Calu3 (cell line): ENCODE measurements at places on chromosomes 12 and 14. TPM values are rescaled to one million over a fixed set of nuclear protein-coding genes. Genes with fewer than 3 reads are reported as not detected.

WBP11 gene
- 75.9 and 97.4 TPM in 2 replicates for total RNA-seq

MIS18BP1 gene
- total RNA-seq = 37.7 and 47.4 TPM in 2 replicates

CELA1 gene
- not detected in 2 replicates for total RNA-seq

C12orf60 gene
- total RNA-seq = 0.95 and 1.2 TPM in 2 replicates

OR4E2 gene
- total RNA-seq = not detected in 2 replicates

CAPS2 gene
- total RNA-seq = 11.8 and 12.1 TPM in 2 replicates

P3H3 gene
- 0.45 and 0.56 TPM in 2 replicates for total RNA-seq

KRT77 gene
- total RNA-seq = not detected in 2 replicates

MDGA2 gene
- total RNA-seq = not detected in 2 replicates

TUNAR gene
- not detected in 2 replicates for total RNA-seq

KIF5A gene
- 0.10 TPM in 1 of 2 replicates, not detected in the other for total RNA-seq

OTOGL gene
- 0.05 and 0.09 TPM in 2 replicates for total RNA-seq

CCDC198 gene
- 58.7 and 81.3 TPM in 2 replicates for total RNA-seq

TEX52 gene
- not detected in 2 replicates for total RNA-seq

TTC6 gene
- total RNA-seq = 13.4 and 13.8 TPM in 2 replicates

IL25 gene
- total RNA-seq = not detected in 2 replicates

MIP gene
- total RNA-seq = not detected in 2 replicates

NKX2-1 gene
- total RNA-seq = not detected in 2 replicates

AICDA gene
- total RNA-seq = not detected in 2 replicates

FAM234B gene
- total RNA-seq = 2.7 and 3.6 TPM in 2 replicates

CFL2 gene
- total RNA-seq = 18.6 and 24.4 TPM in 2 replicates

RCOR1 gene
- 27.2 and 28.6 TPM in 2 replicates for total RNA-seq

NR1H4 gene
- total RNA-seq = 5.2 and 9.6 TPM in 2 replicates

POTEM gene
- total RNA-seq = not detected in 2 replicates

GZMB gene
- total RNA-seq = not detected in 2 replicates

PRPH gene
- total RNA-seq = not detected in 2 replicates

OR6C2 gene
- not detected in 2 replicates for total RNA-seq

ADAM20 gene
- 1.3 and 1.8 TPM in 2 replicates for total RNA-seq

PTCSC3 gene
- total RNA-seq = not detected in 2 replicates

EPYC gene
- total RNA-seq = not detected in 2 replicates

DGLUCY gene
- total RNA-seq = 69.3 and 78.5 TPM in 2 replicates

AKAP6 gene
- 2.2 and 2.8 TPM in 2 replicates for total RNA-seq

DDHD1 gene
- 12.7 and 14.0 TPM in 2 replicates for total RNA-seq

SLC39A5 gene
- total RNA-seq = 0.98 TPM in 1 of 2 replicates, not detected in the other

TAS2R42 gene
- total RNA-seq = not detected in 2 replicates

AQP6 gene
- total RNA-seq = 0.86 and 0.94 TPM in 2 replicates

RILPL1 gene
- 9.5 and 9.7 TPM in 2 replicates for total RNA-seq

FSCB gene
- not detected in 2 replicates for total RNA-seq

NRXN3 gene
- total RNA-seq = not detected in 2 replicates

FOXA1 gene
- total RNA-seq = 108 and 131 TPM in 2 replicates

STYK1 gene
- total RNA-seq = 8.4 and 10.7 TPM in 2 replicates
